ENCODE measurements at places on chromosomes 7 and 10.

DNA sequence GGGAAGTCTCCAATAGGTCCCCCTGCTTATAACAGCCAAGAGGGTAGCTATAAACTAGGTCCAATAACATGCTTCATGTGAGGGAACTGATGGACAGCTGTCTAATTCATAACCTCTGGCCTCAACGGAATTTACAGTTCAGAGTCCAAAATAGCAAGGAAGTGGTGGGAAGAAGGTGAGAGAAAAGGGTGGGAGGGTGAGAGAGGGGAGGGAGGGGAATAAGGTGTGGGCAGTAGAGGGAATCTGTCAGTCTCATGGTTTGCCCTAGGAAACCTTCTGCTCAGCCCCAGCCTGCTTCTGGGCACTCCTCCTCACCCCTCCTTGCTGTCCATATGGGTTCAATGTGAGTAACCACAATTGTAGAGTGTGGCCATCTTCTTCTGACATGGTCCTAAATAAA, 133.4 kb upstream of the ADO start:
- DNase-seq = no peak

GRCh38 chr10:73253225-73253555, 746 bp upstream of the MRPS16 start:
- DNase-seq = no peak

DNA sequence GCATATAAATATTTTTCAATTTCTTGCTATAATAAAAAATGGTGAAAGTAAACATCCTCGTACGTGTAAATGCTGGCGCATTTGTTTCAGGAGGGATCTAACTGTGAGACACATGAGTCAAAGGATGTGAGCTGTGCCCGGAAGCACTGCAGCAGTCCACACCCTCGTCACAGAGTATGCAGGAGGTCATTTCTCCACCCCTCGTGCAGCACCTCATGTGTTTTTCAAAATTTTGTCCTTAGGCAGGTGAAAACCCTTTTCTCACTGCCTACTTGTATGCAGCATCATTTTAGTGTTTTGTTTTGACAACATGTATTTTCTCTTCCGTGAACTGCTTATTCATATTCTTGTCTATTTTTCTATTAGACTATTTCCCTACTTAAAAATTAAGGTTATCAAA, 162.7 kb downstream of the AVL9 start:
- peak; percentile 88 for DNase-seq

DNA sequence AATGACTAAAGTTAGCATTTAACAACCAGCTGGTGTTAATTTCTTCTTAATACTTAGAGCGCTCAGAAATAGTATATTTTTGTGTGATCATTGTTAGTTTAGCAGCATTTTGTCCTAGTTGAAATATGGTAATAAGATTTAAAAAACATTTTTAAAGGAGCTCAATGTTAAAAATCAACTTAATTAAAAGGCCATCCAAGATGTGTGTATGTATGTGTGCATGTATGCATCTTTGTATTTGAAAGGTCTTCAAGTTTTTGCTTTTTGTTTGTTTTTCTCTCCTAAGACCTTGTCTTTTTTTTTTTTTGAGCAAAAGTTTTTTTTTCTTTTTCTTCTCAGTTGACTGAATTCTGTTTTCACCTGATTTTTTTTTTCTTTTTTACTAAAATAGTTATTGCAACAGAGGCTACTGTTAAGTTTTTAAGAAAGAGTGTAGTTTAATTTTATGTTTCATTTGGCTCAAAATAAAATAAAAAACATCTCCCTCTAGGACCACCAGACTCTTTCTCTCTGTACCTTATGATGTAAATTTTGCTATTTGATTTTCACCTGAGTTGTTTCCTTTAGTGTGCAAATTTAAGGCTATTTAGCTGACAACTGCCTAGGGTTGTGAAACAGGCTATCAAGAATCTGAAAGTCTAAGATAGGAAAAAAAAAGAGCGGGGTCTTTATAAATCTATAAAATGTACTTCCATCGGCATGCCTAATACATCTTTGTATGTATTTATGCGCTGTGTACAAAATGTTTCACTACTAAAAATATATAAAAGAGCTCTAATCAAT, 76.4 kb upstream of the C1GALT1 start:
- no peak for DNase-seq

DNA sequence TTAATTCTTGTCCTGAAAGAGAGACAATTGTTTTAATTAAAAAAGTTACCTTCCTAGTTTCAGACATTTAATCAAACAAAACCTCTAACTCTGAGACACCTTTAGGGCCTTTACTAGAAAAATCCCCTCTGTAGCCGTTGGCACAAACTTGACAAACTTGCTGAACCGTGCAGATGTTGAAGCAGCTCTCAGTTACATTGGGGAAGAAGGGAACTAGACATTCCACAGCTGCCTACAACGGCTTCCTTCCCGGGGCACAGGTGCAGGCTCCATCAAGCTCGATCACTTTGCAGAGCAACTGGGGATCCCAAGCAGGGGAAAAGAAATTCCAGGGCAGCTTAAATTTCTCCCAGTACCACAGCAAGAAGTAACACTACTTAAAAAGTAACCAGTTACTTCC, 141.3 kb downstream of the SKAP2 start:
- no peak for DNase-seq

- no peak for DNase-seq
Measured at GRCh38 chr10:99329554-99330346, 594 bp downstream of the CNNM1 start.

DNA sequence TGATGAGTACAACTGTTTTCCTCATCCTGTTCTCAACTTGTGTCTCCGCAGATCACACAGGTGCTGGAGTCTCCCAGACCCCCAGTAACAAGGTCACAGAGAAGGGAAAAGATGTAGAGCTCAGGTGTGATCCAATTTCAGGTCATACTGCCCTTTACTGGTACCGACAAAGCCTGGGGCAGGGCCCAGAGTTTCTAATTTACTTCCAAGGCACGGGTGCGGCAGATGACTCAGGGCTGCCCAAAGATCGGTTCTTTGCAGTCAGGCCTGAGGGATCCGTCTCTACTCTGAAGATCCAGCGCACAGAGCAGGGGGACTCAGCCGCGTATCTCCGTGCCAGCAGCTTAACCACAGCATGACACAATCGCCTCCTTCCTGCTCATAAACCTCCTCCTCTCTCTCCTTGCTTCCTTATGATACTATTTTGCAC, 126.7 kb upstream of the PRSS58 start:
- peak; percentile 55 for DNase-seq

GRCh38 chr7:52920977-52921376, 114.5 kb upstream of the POM121L12 start:
- DNase-seq = no peak

DNA sequence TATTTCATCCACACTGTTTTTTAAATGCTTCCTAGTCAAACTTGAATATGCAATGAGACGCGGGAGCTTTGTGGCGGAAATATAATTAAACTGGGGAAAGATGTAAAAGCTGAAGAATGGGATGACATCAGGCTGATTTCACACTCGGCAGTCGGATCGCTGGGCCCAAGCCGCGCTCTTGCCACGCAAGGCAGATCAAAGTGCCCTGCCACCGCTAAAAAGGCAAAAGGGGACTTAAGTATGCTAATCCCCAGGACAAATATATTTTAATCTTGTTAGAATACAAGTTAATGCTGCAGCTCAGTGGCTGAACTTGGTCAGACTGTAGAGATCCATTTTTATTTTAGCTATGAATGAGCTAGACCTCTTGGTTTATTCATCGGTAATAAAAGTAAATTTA, 13.8 kb downstream of the EN2 start:
- no peak for DNase-seq

DNA sequence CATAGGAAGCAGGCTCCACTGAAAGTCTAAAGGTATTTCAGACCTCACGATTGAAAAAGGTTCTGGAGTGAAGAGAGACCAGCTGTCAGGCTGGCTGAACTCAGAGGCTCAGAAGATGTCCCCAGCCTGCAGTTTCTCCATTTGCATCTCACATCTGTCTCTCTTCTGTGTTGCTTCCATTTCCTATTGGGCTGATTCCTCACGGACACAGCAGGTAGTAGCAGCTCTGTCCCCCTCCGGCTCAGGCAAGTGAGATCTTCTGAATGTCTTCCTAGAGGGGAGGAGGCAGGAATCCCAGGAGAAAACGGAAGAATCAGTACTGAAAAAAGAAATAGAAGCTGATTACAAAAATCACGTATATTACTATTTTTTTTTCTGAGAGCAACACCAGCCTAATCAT, 274.1 kb upstream of the COBL start:
- DNase-seq = no peak

DNA sequence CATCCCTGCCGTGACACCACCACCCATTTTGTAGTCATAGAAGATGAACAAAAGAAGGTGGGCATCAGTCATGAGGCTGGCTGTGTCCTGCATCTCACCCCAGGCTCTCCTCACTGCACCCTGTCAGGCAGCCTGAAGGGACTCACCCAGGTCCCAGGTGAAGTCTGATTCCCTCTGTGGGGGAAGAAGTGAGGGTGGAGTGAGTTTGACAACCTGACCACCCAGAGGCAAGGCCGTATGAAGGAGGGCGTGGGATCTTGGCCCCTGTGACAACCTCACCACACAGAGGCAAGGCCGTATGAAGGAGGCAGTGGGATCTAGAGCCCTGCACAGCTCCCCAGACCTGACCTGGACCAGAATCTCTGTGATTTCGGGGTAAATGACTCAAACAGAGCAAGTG, 152.5 kb downstream of the DIP2C start:
- no peak for DNase-seq

DNA sequence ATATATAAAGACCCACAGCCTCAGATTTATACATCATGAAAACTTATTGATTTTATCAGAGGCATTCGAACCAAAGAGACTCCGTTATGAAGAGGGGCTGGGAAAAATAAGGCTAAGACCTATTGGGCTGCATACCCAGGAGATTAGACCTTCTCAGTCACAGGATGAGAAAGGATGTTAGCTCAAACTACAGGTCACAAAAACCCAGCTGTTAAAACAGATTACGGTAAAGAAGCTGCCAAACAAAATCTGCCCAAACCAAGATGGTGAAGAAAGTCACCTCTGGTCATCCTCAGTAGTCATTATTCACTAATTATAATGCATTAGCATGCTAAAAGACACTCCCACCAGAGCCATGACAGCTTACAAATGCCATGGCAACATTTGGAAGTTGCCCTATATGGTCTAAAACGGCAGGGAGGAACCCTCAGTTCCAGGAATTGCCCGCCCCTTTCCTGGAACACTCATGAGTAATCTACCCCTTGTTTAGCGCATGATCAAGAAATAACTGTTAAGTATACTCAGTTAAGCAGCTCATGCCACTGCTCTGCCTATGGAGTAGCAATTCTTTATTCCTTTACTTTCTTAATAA, 362.5 kb upstream of the PCDH15 start:
- DNase-seq = no peak

All from cardiac fibroblast (primary cell).